Stimulated activated CD4-positive, alpha-beta T cell treated with anti-CD3 and anti-CD28 coated beads, Interleukin-2, amount 100 ng/mL, for 48 hours (primary cell): ENCODE measurements at places on chromosomes 3 and 15.

DNA sequence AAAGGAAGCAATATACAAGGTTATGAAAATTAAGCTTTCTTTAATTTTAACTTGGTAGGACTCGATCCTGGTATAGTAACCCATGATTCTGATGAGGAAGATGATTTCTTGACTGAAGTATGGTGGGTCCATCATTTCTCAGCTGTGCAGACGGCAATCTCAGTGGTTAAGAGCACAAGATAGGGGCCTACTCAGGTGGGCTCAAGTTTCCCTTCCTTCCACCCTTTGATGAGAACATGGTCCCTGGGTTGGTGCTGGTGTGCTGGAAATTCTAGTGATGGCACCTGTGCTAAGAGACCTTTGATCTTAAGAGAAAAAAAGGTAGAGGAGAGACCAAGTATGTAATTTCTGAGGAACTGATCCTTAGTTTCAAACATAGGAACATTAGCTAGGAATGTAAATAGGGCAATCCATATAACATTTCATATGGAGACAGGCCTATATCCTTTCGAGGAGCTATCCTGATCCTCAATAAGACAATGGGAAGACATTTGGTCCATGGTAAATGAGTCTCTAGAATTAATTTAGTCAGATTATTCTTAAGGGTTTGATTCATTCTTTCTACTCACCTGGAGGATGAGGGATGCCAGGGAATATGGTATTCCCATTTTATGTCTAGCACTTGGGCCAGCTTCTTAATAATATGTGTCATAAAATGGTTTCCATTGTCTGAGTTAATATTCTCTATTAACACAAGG lies 104.5 kb upstream of the NECTIN3 start:
- no peak for DNase-seq

GRCh38 chr3:127610105-127610504 lies 11.9 kb downstream of the MCM2 start:
- no peak for DNase-seq

DNA sequence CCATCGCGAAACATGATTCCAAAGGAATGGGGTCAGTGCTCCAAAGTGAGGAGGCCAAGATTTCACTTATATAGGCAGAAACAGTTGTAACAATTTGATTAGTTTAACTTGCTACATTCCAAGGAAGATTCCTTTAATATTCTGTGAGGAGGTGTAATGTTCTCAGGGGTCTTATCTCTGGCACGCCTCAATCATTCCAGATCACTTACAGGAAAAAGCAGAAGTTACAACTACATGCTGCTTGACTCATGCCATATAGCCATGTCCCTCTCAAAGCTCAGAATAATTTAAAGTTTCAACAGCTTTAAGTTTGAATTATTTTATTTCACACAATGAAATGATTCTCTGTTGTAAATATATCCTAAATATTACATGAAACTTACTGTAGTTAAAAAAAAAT lies 3.5 kb upstream of the FYTTD1 start:
- no peak for DNase-seq

- DNase-seq, result no peak
Observed at GRCh38 chr3:120170223-120170622, 76.0 kb upstream of the GSK3B start.

DNA sequence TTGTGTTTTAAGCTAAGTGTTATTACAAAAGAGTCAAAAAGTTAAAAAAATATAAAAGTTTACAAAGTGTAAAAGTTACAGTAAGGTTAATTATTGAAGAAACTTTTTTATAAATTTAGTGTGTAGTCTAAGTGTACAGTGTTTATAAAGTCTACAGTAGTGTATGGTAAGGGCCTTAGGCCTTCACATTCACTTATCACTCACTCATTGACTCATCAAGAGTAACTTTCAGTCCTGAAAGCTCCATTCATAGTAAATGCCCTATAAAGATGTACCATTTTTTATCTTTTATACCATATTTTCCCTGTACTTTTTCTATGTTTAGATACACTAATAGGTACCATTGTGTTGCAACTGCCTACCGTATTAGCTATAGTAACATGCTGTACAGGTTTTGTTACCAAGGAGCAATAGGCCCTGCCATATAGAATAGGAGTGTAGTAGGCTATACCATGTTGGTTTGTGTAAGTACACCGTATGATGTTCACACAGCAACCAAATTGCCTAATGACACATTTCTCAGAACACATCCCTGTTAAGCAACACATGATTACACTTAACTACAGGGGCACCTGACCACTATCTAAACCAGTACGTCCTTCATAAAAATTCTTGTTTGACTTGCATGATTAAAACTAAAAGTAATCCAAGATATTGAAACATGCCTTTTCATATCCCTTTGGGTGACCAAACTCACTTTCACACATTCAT lies 17.2 kb downstream of the RAD18 start:
- DNase-seq, result no peak

- no peak for DNase-seq
Observed at GRCh38 chr3:179729086-179729485, 76.2 kb downstream of the USP13 start.

- DNase-seq, result no peak
Observed at GRCh38 chr3:169255511-169255910, 408.0 kb downstream of the MECOM start.

DNA sequence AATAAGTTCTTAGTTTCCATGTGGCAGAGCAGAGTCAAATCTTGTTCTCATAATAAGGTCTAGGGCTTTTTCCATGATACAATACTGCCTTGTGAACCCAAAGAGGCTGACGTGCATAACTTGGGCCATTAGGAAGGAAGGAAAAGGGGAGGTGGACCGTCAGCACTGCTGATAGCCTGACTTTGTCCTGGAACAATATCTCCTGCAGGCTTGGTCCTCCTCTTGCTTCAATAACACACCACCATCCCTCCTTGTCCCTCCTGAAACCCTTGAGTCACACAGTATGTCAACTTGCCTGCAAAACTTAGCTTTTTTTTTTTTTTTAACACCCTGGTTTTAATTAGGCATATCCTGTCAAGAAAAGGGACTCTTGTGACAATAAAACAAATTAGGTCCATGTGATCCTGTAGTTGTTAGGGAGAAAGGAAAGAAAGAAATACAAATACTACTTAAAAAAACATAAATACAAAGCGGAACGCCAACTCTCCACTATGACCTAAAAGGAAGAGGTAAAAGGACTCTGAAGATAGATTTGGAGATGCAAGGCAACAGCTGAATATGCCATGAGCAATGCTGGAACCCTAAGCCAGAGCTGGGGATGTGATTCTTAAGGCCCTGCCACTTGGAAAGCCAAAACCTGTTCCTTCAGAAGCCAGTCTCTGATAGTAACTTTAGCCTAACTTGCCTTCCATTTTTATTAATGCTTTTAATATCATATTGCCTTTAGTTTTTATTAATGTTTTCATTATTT lies 67.0 kb downstream of the WWTR1 start:
- no peak for DNase-seq

DNA sequence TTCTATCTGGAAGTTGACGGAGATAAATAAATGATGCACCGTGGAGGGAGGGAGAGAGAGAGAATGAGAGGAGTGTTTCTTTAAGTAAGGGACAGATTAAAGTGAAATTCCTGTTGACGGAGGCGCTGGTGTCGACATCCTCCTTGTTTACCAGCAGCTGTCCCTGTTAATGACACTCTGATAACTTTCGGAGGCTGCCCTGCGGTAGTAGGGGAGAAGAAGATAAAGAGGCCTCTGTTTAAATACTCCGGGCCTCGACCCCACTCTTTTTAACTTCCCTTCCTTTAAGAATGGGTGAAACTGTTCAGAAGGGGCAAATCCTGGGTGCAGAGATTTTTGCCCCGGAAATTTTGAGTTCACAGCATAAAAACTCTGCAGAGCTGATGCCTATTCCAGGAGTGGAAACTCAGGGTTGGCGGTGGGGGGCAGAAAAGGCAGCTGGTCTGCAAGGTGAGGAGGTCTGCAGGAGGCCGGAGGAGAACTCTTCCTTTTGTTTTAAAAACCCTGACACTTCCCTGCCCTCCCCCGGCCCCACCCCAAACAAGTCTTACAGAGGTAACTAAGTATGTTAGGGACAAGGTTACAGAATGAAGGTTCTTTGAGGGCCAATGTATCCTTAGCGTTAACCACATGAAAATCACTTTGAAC lies 276.6 kb upstream of the NR2F2 start:
- no peak for DNase-seq

DNA sequence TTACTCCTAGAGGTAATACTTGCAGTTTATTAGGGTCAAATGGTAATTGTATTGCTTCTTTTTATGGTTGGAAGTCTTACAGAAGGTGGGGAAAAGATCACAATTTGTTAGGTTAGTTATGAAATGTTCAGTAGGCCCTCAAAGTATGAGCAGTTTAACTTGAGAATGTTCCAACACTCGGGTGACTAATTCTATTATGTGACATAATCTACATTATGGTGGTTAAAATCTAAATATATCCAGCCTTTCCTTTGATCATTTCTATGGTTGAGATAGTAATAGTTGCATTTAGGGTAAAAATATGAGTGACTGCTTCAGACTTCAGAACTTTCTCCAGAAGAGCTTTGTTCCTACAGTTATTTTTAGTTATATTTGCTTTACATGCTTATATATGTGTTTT lies 19.6 kb upstream of the FBXO22 start:
- DNase-seq, result no peak

GRCh38 chr15:66729331-66729951 lies 27.4 kb downstream of the SMAD6 start:
- no peak for DNase-seq

- no peak for DNase-seq
Observed at GRCh38 chr3:186417791-186418190, 55.8 kb upstream of the DGKG start.

- DNase-seq, result no peak
Observed at GRCh38 chr3:188914552-188914951, 257.2 kb upstream of the TPRG1 start.

DNA sequence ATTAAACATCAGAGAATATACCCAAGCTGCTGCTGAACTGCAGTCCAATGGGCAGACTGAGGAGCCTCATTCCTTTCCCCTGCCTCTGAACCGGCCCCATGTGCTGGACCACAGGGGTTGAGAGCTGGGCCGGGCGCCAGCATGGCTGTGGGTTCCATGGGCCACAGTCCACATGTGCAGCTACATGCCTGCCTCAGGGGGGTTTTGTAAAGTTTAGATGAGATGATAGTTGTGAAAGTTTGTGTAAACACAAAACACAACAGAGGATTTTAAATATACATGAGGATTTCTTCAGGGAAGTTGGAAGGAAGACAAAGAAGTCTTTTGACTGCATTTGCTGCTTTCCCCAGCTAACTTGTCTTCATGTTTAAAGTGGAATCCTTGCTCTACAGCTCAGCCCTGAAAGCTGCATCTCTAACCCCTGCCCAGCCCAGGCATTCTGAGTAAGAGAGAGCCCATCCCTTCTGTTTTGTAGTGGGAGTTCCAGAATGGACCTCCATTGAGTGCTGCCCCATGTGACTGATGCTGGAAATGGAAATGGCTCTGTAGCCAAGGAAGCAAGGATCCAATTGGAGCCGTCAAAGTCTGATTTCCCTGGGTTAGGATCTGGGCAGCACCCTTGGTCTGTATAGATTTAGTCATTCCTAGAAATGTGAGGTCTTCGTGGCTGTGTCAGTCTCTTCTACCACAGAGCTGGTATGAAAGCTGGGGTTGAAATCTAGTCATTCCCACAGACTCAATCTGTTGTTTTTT lies 17.5 kb downstream of the SLC12A8 start:
- no peak for DNase-seq

GRCh38 chr15:20652914-20653313 lies 111.3 kb upstream of the GOLGA6L6 start:
- DNase-seq, result no peak

GRCh38 chr3:15102256-15102655 lies 3.3 kb upstream of the RBSN start:
- no peak for DNase-seq

DNA sequence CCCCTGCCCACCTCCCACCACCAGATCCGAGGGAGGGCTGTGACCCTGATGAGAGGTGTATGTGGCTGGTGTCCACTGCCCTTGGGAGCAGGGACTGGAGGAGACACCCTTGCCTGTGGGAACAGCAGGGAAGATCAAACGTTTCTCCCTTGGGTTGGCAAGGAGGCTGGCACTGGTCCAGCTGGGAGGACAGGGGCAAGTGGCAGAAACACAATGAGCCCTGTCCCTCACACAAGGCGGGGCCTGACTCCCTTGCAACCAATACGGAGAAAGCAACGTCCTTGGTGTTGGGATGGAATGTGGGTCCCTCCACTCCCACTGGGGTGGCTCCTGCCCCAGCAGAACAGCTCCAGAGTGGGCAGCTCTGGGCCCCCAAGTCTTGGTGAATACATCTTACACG lies 5.2 kb downstream of the HYAL2 start:
- no peak for DNase-seq

GRCh38 chr3:50374363-50375257 lies 15.3 kb upstream of the TMEM115 start:
- no peak for DNase-seq

GRCh38 chr15:83734487-83734886 lies 80.6 kb downstream of the ADAMTSL3 start:
- no peak for DNase-seq

GRCh38 chr15:31326875-31327668 lies 437 bp downstream of the KLF13 start:
- DNase-seq, result peak; percentile 56

DNA sequence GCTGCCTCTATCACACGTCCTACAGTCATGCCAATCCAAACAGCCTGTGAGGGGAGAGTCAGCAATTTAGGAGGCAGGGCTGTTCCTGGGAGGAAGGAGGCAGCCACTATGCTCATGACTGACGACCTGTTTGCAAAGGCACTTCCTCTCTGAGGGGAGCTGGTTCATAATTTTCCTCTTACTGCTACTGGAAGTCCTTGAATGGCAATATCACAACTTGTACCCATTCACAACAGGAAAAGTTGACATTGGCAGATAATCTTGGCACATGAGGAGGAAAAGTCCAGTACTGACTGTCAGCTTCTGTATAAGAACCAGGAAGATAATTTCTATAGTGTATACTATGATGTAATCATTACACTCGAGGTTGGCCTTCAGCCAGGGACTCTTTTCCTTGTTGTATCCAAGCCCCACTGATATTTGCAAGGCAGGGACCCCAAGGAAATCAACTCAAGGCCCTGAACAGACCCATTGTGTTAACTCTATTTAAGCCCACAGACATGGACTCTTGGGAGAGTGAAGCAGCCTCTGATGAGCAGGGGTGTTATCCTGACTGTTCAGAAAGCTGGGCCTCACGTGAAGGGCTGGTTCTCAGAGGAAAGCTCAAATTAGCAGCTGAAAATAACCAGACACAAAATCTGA lies 267.3 kb upstream of the ADAMTS9 start:
- DNase-seq, result no peak
